ENCODE measurements at places on chromosomes 2 and 18. TPM values are rescaled to one million over a fixed set of nuclear protein-coding genes. Genes with fewer than 3 reads are reported as not detected.

GRCh38 chr18:66271962-66272361 lies 331.9 kb downstream of the CDH19 start:
- H3K36me3 ChIP-seq: peaks cover 2% of the 10 kb centered on the region
- no peaks in the 10 kb centered on the region for H3K27me3 ChIP-seq
- no peak overlapping the region for H3K27ac ChIP-seq
- no peak overlapping the region for H3K4me3 ChIP-seq
- H3K4me1 ChIP-seq: no peaks in the 10 kb centered on the region

DNA sequence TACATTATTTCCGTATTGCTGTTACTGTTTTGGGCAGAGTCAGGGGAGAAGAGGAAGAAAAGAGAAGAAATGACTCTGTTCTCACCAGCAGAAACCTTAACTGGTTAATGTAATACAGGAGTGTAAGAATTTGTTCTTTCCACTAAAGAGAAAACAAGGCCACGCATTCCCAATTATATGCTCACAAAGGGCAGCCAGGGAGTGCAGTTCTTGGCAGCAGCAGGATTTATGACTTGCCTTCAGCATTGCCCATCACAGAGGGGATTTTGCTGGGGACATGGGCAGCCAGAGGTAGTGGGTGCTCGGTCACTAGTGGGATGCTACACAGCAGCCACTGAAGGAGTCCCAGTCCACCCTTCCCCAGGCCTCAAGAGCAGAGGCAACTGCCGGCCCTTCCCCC lies 18.4 kb downstream of the MREG start:
- peaks cover 15% of the 10 kb centered on the region for H3K36me3 ChIP-seq
- no peak for DNase-seq
- no peak overlapping the region for H3K4me3 ChIP-seq

GRCh38 chr2:53021292-53021691 lies 746.3 kb upstream of the CHAC2 start:
- peaks cover 22% of the 10 kb centered on the region for H3K4me1 ChIP-seq
- no peak overlapping the region for H3K4me3 ChIP-seq
- no peak for DNase-seq
- H3K27ac ChIP-seq: peak overlapping the region; percentile 60
- H3K27me3 ChIP-seq: no peaks in the 10 kb centered on the region
- H3K36me3 ChIP-seq: no peaks in the 10 kb centered on the region

GRCh38 chr2:57674025-57674424 lies 372.6 kb upstream of the VRK2 start:
- H3K36me3 ChIP-seq: no peaks in the 10 kb centered on the region
- no peaks in the 10 kb centered on the region for H3K27me3 ChIP-seq
- peaks cover 4% of the 10 kb centered on the region for H3K4me1 ChIP-seq
- no peak overlapping the region for H3K4me3 ChIP-seq
- H3K27ac ChIP-seq: no peak overlapping the region

- no peaks in the 10 kb centered on the region for H3K36me3 ChIP-seq
- H3K4me3 ChIP-seq: no peak overlapping the region
- no peaks in the 10 kb centered on the region for H3K27me3 ChIP-seq
These were observed 12.8 kb downstream of the EFR3B start for GRCh38 chr2:25054720-25055119.

- H3K27me3 ChIP-seq: no peaks in the 10 kb centered on the region
- DNase-seq: no peak
- H3K4me1 ChIP-seq: peaks cover 9% of the 10 kb centered on the region
- H3K36me3 ChIP-seq: no peaks in the 10 kb centered on the region
These were observed 81.5 kb upstream of the LDLRAD4 start for GRCh38 chr18:13136904-13137669.

GRCh38 chr18:61443081-61443725 lies 110.0 kb downstream of the CDH20 start:
- H3K4me3 ChIP-seq: no peak overlapping the region
- no peak for DNase-seq
- H3K27ac ChIP-seq: no peak overlapping the region
- peaks cover 5% of the 10 kb centered on the region for H3K36me3 ChIP-seq
- H3K4me1 ChIP-seq: no peaks in the 10 kb centered on the region

GRCh38 chr2:164569378-164569777 lies 51.9 kb downstream of the GRB14 start:
- peaks cover 8% of the 10 kb centered on the region for H3K4me1 ChIP-seq
- H3K27ac ChIP-seq: no peak overlapping the region
- DNase-seq: no peak
- no peaks in the 10 kb centered on the region for H3K27me3 ChIP-seq
- no peak overlapping the region for H3K4me3 ChIP-seq

DNA sequence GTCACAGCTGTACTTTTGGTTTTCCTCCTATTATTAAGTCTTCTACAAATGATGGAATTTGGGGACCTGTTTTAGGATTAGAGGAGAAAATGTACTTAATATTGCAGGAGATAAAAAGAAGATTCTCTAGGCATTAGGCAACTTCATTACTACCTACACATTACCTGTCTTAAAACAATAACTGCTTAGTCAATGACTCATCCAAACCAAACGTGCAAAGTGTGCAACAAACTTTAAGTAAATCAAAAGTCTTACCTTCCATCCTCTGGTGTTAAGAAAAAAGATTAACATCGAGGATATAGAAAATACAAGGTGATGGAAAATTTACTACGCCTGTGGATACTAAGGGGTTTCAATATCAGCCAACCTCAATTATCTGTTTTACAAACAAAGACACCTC lies 285.3 kb upstream of the KYNU start:
- H3K4me1 ChIP-seq: peaks cover 39% of the 10 kb centered on the region
- H3K36me3 ChIP-seq: no peaks in the 10 kb centered on the region
- H3K27ac ChIP-seq: no peak overlapping the region
- no peaks in the 10 kb centered on the region for H3K27me3 ChIP-seq

Gene POTEF
- total RNA-seq: 8.4 TPM

Gene NXPH2
- not detected for total RNA-seq

Gene LCT
- total RNA-seq: not detected

Gene HNMT
- total RNA-seq: 2.0 TPM

Gene VSNL1
- not detected for total RNA-seq

All from chondrocyte (in vitro differentiated cells).